ENCODE measurements at places on chromosomes 2 and 18. TPM values are rescaled to one million over a fixed set of nuclear protein-coding genes. Genes with fewer than 3 reads are reported as not detected.
A peak's percentile ranks its signal among the peaks of the same experiment; 100 is the strongest.

- no peak overlapping the region for H3K4me3 ChIP-seq
- H3K36me3 ChIP-seq = peaks cover 10% of the 10 kb centered on the region
- DNase-seq = no peak
These were observed 37.9 kb downstream of the DARS1 start for GRCh38 chr2:135947483-135947882.

GRCh38 chr2:10775831-10776230 lies 36.8 kb downstream of the PDIA6 start:
- H3K36me3 ChIP-seq = peaks cover 18% of the 10 kb centered on the region
- no peak overlapping the region for H3K4me3 ChIP-seq

GRCh38 chr2:239255218-239255617 lies 145.6 kb downstream of the HDAC4 start:
- no peak overlapping the region for H3K4me3 ChIP-seq
- DNase-seq = peak; percentile 43
- peak overlapping the region; percentile 23 for H3K27ac ChIP-seq
- H3K36me3 ChIP-seq = no peaks in the 10 kb centered on the region

- no peak overlapping the region for H3K4me3 ChIP-seq
- no peaks in the 10 kb centered on the region for H3K27me3 ChIP-seq
- no peaks in the 10 kb centered on the region for H3K4me1 ChIP-seq
These were observed 23.7 kb downstream of the ZNF142 start for GRCh38 chr2:218635719-218636118.

The NYAP2 gene
- not detected for polyA plus RNA-seq

The FBXO48 gene
- 0.08 TPM for polyA plus RNA-seq

DNA sequence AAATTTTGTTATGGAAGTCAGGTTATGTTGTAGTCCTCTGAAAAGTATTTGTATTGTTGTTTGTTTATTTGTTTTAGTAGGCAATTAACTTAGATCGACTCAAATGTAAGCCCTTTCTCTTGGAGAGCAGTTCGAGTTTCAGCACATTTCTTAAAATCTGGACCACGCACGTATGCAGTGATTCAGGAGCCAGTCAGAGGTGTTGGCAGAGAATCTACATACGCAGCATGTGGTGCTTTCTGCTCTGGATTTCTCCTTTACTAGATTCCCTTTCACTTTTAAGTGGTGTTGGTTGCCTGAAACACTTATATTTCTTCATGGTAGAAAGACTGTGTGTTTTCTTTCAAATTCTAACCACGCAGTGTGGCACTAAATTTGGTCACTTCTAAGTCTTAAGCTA lies 773.9 kb upstream of the LRATD1 start:
- no peak for DNase-seq
- no peaks in the 10 kb centered on the region for H3K27me3 ChIP-seq
- H3K4me1 ChIP-seq = no peaks in the 10 kb centered on the region
- H3K36me3 ChIP-seq = no peaks in the 10 kb centered on the region
- H3K4me3 ChIP-seq = no peak overlapping the region
- H3K27ac ChIP-seq = no peak overlapping the region

The SATB2 gene
- polyA plus RNA-seq = 0.38 TPM

The TMEM200C gene
- not detected for polyA plus RNA-seq

DNA sequence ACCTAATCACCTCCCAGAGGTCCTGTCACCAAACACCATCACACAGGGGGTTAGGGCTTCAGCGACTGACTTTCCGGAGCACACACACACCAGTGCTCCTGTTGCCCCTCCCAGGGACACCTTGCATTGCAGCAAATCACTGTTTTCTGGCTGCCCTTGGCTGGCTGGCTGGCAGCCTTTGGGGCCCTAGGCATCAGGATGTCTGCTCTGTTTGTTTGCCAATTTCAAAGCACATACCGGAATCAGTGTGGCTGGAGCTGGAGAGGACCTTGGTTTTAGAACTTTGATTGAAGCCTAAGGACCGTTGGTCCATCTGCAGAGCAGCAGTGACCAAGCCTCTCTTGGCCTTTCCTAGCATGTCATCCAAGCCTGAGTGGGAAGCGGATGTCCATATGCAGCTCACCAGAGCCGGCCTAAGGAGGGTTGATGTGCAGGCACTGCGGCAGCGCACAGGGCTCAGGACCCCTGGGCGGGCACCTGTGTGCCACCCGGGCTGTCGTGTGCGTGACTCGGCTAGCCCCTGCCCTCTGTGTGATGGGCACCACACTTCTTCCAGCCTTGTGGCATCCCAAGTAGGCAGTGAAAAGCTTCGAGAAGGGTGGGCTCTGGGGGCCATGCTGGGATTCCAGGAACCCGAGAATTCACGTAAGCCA lies 62.1 kb downstream of the GBX2 start:
- no peak overlapping the region for H3K4me3 ChIP-seq
- no peaks in the 10 kb centered on the region for H3K4me1 ChIP-seq
- no peaks in the 10 kb centered on the region for H3K27me3 ChIP-seq

The CNDP1 gene
- polyA plus RNA-seq = not detected

GRCh38 chr18:37845498-37845897 lies 279.9 kb upstream of the CELF4 start:
- H3K27ac ChIP-seq = no peak overlapping the region
- no peak overlapping the region for H3K4me3 ChIP-seq
- no peaks in the 10 kb centered on the region for H3K4me1 ChIP-seq
- DNase-seq = no peak
- no peaks in the 10 kb centered on the region for H3K36me3 ChIP-seq
- no peaks in the 10 kb centered on the region for H3K27me3 ChIP-seq

The TYMS gene
- polyA plus RNA-seq = not detected

DNA sequence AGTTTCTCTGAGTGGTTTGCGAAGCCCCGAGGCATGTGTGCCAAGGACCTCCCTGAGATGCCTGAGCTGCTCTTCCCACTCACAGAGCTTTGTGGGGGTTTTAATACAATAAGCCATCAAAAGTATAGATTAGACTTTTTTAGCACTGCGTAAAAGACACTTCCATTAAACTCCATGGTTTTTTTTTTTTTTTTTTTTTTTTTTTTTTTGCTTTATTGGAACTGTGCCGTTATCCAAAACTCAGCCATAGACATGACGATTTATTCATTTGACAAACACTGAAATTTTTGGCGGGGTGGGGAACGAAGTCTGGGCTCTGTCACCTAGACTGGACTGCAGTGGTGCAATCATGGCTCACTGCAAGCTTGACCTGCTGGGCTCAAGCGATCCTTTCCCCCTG lies 18.4 kb downstream of the NPPC start:
- no peak overlapping the region for H3K4me3 ChIP-seq
- DNase-seq = no peak
- H3K27me3 ChIP-seq = no peaks in the 10 kb centered on the region
- H3K4me1 ChIP-seq = no peaks in the 10 kb centered on the region
- no peak overlapping the region for H3K27ac ChIP-seq
- no peaks in the 10 kb centered on the region for H3K36me3 ChIP-seq

- H3K27me3 ChIP-seq = no peaks in the 10 kb centered on the region
- H3K4me1 ChIP-seq = no peaks in the 10 kb centered on the region
- no peaks in the 10 kb centered on the region for H3K36me3 ChIP-seq
- DNase-seq = no peak
- H3K27ac ChIP-seq = no peak overlapping the region
These were observed 513.8 kb upstream of the POU3F3 start for GRCh38 chr2:104340162-104340561.

- H3K4me1 ChIP-seq = no peaks in the 10 kb centered on the region
- H3K27me3 ChIP-seq = no peaks in the 10 kb centered on the region
- H3K4me3 ChIP-seq = no peak overlapping the region
These were observed 71.1 kb upstream of the SESTD1 start for GRCh38 chr2:179335732-179336131.

GRCh38 chr18:63464434-63464833 lies 12.3 kb upstream of the SERPINB5 start:
- no peaks in the 10 kb centered on the region for H3K4me1 ChIP-seq
- no peak for DNase-seq
- no peaks in the 10 kb centered on the region for H3K36me3 ChIP-seq
- H3K27me3 ChIP-seq = no peaks in the 10 kb centered on the region

GRCh38 chr2:200258081-200258480 lies 48.4 kb upstream of the SPATS2L start:
- DNase-seq = no peak
- no peak overlapping the region for H3K27ac ChIP-seq
- no peaks in the 10 kb centered on the region for H3K4me1 ChIP-seq
- no peaks in the 10 kb centered on the region for H3K27me3 ChIP-seq

The CASP10 gene
- polyA plus RNA-seq = 17.7 TPM

The FAM237A gene
- polyA plus RNA-seq = not detected

The TNS1 gene
- polyA plus RNA-seq = 1.6 TPM

- peaks cover 61% of the 10 kb centered on the region for H3K4me1 ChIP-seq
- no peaks in the 10 kb centered on the region for H3K36me3 ChIP-seq
- DNase-seq = no peak
- peak overlapping the region; percentile 73 for H3K27ac ChIP-seq
These were observed 869 bp downstream of the STARD7 start for GRCh38 chr2:96207774-96208142.

GRCh38 chr2:129479892-129480291 lies 499.6 kb upstream of the RAB6C start:
- no peaks in the 10 kb centered on the region for H3K36me3 ChIP-seq
- no peak overlapping the region for H3K4me3 ChIP-seq
- DNase-seq = no peak
- no peak overlapping the region for H3K27ac ChIP-seq
- H3K4me1 ChIP-seq = no peaks in the 10 kb centered on the region
- H3K27me3 ChIP-seq = no peaks in the 10 kb centered on the region

- DNase-seq = no peak
- peak overlapping the region; percentile 90 for H3K27ac ChIP-seq
- H3K36me3 ChIP-seq = peaks cover under 1% of the 10 kb centered on the region
- no peaks in the 10 kb centered on the region for H3K27me3 ChIP-seq
- peak overlapping the region; percentile 14 for H3K4me3 ChIP-seq
- H3K4me1 ChIP-seq = peaks cover 98% of the 10 kb centered on the region
These were observed 29.5 kb downstream of the MARCO start for GRCh38 chr2:118971245-118972122.

DNA sequence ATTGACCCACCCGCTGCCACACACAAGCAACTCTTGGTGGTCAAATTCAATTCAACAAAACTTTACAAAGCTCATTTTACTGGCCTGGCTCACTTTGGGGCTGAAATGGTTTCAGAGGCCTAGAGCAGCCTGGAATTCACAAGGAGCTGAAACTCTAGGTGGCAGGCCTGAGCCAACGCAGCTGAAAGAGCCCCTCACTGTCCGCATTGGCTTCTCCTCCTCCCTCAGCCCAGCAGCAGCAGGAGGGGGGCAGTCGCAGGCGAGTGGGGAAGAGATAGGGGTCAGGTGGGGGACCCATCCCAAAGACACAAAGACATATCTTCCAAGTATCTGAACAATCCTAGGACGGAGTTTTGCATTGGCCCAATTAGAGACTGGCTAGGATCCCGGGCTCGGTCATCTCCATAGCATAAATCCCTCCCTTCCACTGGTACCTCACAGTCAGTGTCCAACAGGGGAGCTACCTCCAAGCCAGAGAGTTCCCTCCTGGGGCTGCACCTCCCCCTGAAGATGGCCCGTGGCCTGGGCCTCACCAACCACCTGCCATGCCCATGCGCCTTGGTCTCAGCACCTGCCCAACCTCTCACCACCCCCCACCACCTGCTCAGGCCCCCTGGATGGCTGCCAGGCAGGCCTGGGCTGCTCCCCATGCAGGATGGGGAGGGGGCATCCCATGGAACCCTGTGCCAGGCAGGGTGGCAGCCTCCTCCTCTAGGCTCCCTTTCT lies 113.4 kb downstream of the ZBTB7C start:
- H3K4me3 ChIP-seq = no peak overlapping the region
- H3K27me3 ChIP-seq = no peaks in the 10 kb centered on the region
- H3K36me3 ChIP-seq = no peaks in the 10 kb centered on the region
- no peak overlapping the region for H3K27ac ChIP-seq
- peaks cover 27% of the 10 kb centered on the region for H3K4me1 ChIP-seq

DNA sequence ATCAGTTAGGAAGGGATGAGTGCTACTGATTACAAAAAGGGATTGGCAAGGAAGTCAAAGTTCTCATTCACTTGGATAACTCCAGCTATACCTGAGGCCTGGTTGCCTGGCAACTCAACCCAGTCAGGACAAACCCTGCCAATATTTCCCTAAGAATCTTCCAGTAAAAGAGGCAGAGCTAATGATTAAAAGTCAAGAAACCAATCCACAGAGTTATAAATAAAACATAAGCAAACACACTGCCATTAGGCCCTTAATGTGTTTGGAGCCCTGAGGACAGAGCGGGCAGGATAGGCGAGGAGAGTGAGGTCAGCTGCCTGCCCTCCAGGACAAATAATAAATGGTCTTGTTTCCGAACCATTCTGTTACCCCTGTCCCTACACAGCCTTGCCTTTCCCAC lies 215.6 kb upstream of the NABP1 start:
- no peak overlapping the region for H3K27ac ChIP-seq
- H3K27me3 ChIP-seq = no peaks in the 10 kb centered on the region
- H3K4me1 ChIP-seq = no peaks in the 10 kb centered on the region
- H3K4me3 ChIP-seq = no peak overlapping the region
- DNase-seq = no peak

DNA sequence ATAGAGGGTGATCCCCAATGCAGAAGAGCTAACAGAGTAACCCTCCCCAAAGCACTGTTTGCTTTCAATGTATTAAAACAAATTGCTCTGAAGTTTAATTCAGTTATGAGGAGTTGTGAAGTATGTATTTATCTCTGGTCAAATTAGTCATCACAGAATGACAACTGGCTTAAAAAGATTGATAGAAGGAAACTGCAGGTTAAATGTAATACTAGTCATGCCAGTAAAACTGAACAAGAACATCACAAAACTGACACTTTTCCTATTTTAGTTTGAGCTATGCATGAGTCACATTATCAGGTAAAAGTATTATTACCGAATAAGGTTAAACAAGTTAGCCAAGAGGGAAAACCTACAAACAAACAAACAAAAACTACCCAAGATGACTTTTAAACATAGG lies 99.0 kb upstream of the ACVR1C start:
- H3K27ac ChIP-seq = no peak overlapping the region
- H3K36me3 ChIP-seq = peaks cover 3% of the 10 kb centered on the region
- no peaks in the 10 kb centered on the region for H3K27me3 ChIP-seq
- H3K4me3 ChIP-seq = no peak overlapping the region

The ONECUT2 gene
- polyA plus RNA-seq = not detected

DNA sequence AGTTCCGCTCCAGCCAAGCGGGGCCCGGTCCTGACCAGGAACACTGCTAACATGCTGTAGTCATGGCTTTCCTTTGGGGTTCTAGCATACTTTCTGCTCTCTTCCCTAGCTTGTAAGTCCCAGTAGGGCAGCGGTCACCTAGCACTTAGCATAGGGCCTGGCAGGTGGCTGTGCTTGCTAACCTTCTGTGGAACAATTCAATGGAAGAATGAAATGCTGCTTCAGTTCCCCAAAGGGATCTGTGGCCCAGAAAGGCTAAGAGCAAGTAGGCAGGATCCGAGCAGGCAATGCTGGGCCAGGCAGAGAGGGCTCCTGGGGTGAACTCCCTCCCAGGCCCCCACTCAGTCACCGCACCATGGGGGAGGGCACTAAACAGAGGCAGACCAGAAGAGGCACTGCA lies 266.8 kb downstream of the CELF4 start:
- no peaks in the 10 kb centered on the region for H3K36me3 ChIP-seq
- no peaks in the 10 kb centered on the region for H3K27me3 ChIP-seq
- no peak overlapping the region for H3K27ac ChIP-seq
- no peaks in the 10 kb centered on the region for H3K4me1 ChIP-seq
- no peak for DNase-seq

The MEIS1 gene
- polyA plus RNA-seq = not detected

- no peak for DNase-seq
- no peak overlapping the region for H3K27ac ChIP-seq
- no peaks in the 10 kb centered on the region for H3K4me1 ChIP-seq
- H3K27me3 ChIP-seq = no peaks in the 10 kb centered on the region
- no peak overlapping the region for H3K4me3 ChIP-seq
These were observed 110.3 kb upstream of the RBMS1 start for GRCh38 chr2:160603771-160604510.

The VWA3B gene
- not detected for polyA plus RNA-seq

The GPC1 gene
- 0.08 TPM for polyA plus RNA-seq

The GALNT3 gene
- 7.5 TPM for polyA plus RNA-seq

All from CD14-positive monocyte (primary cell).